Neural progenitor cell (in vitro differentiated cells): ENCODE measurements at places on chromosomes 2 and 18. TPM values are rescaled to one million over a fixed set of nuclear protein-coding genes. Genes with fewer than 3 reads are reported as not detected.

Gene SCYGR4
- not detected in 2 replicates for total RNA-seq

DNA sequence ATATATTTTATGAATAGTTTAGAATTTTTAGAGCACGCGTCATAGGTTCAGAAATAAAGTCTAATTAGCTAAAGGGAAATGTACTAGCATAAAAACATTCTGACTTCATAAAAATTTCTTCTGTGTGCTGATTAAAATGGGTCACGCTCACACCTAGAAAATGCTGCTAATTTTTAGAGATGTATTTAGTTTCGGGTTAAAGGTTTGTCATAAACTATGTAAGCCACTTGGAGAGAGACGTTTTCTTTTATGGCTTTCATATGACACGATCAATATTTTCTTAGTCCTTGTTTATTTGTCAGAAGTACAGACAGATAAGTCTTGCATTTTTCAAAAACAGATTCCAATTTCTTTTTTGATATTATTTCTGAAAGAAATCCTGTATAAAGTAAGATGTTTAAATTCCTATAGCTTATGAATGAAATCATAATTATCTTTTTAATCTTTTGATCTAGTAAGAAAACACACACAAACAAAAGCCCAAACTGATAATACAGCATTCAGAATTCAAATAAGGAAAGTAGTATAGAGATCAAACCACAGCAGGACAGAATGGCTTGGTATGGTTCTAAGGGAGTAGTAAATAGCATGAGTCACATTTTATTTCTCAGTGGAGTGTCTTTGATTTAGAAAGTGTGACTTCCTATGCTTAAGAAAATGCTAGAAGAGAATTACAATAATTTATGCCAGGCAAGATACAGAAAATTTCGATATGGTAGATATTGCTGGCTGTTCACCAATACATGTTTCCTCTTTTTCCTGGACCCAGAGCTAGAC lies 236.6 kb downstream of the GPD2 start:
- DNase-seq: no peak

DNA sequence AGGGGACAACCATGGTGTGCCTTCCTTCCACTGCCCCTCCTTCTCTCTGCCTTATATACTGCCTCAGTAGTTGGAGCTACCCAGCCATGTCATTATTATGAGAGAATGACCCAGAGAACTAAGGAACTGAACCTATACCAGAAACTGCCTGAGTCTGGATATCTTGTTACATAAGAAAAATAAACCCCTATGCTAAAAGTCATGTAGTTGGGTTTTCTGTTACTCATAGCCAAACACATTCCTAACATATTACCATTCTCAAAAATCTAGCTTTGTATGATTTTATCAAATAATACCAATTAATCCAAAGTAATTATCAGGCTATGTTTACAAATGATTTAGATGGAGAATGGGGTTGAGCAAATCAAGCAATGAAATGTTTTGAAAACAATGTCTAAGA lies 15.0 kb upstream of the KLF7 start:
- DNase-seq: no peak

GRCh38 chr2:38080346-38080745 lies 4.4 kb upstream of the CYP1B1 start:
- no peak for DNase-seq

- DNase-seq: peak; percentile 13
Observed at GRCh38 chr2:109102588-109103233, 26.3 kb upstream of the SH3RF3 start.
